GM20000 (cell line): ENCODE measurements at places on chromosomes 2 and 18.
A peak's percentile ranks its signal among the peaks of the same experiment; 100 is the strongest.

DNA sequence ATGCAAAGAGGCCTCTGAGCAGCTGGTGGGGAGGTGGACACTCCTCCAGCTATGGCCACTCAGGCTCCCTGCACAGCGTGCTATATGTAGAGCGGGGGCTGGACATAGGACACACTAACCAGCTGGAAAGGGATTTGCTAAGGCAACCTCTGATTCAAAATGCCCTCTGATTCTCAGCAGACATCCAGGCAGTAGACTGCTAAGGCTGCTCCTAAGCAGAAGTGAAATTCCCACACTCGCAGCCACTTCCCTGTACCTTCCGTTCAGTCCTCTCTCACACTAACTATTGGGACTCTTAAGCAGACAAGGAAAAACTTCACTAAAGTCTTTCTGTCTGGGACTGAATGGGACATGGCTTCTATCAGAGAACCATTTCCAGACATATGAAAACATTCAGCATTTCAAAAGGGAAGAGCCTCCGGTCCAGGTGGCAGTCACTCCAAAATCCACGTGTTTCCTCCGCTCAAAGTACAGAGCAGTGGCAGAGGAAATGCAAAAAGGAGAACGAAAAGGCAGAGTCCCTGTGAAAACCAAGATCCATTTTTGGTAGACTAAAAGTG, 265.8 kb downstream of the TTC32 start:
- no peak for DNase-seq

DNA sequence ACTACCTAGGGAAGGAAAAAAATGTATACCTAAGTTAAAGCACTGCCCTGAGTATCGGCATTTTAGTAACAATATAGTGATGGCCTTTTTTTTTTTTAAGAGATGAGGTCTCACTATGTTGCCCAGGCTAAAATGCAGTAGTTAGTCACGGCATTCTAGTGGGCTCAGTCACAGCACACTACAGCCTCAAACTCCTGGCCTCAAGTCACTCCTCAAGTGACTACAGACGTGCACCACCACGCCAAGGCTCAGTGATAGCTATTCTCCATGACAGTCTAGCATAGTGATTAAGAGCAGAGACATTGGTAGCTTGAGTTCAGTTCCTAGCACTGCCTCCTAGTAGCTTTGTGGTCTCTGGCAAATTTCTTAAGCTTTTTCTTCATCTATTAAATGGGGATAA, 27.6 kb downstream of the UBXN2A start:
- no peak for DNase-seq

GRCh38 chr2:60934165-60934722, 52.9 kb downstream of the REL start:
- DNase-seq: no peak

DNA sequence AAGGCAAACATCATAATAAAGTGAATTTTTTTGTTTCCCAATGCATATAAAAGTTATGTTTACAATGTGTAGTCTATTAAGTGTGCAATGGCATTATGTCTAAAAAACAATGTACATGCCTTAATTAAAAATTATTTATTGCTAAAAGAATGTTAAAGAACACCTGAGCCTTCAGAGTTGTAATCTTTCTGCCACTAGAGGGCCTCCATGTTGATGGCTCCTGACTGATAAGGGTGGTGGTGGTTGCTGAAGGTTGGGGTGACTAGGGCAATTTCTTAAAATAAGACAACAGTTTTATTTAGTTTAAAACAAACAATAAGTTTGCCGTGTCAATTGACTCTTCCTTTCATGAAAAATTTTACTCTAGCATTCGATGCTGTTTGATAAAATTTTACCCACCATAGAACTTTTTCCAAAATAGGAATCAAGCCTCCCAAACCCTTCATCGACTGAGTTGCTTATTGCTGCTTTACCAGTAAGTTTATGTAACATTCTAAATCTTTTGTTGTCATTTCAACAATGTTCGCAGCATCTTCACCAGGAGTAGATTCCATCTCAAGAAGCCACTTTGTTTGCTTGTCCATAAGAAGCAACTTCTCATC, 32.3 kb downstream of the MAP3K2 start:
- DNase-seq: peak; percentile 48

GRCh38 chr18:45109706-45110105, 429.0 kb downstream of the SETBP1 start:
- DNase-seq: no peak

DNA sequence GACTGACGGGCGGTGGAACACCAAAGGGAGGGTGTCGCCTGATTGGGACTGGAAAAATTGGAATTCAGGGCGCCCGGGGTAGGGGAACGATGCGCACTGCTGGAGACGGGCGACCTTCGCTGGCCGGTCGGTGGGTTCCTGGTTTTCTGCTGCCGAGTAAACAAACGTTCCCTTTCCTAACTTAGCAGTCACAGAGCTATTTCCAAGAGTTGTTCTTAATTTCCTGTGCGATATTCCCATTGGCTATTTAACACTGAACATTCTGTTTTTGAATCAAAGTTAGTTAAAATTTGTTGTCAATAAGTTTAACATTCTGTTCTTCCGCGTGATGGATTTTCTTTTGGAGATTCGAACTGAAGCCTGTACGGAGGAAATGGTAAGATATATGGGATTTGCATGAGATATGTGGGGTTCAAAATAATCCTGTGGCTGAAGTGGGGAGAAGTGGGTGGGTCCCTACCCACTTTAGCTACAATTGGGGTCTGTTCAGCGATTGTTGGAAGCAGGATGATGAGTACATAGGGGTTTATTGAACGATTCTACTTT, 862 bp downstream of the C18orf54 start:
- DNase-seq: no peak

- DNase-seq: no peak
Observed at GRCh38 chr2:113225263-113226259, 51.8 kb downstream of the PSD4 start.

DNA sequence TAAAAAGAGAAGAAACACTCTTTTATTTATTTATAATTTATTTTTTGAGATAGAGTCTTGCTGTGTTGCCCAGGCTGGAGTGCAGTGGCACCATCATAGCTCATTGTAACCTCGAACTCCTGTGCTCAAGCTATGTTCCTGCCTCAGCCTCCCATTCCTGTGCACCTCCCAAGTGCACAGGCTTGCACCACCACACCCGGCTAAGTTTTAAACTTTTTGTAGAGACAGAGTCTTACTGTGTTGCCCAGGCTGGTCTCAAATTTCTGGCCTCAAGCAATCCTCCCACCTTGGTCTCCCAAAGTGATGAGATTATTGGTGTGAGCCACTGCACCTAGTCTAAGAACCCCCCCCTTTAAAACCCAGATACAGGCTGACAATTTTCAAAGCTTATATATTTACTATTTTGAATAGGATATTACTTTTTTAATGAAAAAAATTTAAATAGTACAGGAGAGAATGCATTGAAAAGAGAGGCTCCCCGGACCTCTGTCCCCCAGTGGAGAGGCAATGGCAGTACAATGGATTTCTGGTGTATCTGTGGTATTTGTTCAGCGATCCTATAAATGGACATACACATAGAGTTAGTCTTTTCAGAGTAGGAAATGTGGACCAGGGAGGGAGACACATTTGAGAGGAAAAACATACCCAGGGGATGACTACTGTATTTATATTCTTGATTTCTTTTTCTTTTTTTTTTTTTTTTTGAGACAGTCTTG, 48.1 kb upstream of the CNOT11 start:
- DNase-seq: no peak

DNA sequence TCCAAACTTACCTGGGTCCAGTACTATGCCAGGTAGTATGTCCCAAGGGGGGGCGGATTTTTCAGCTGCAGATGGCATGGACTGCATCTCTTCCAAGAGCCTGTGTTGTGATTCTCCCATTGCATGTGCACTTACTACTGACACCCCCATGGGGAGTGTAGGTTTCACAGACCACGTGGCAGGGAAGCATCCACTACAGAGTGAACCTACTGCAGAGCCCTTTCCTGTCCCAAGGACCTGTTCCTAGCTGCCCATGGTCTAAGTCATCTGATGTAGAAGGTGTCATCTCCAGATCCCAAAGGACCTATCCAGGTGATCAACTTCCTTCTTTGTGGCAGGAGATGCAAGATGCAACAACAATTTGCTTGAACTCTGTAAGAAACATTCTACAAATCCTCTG, 9.9 kb upstream of the SULT1C3 start:
- DNase-seq: no peak

DNA sequence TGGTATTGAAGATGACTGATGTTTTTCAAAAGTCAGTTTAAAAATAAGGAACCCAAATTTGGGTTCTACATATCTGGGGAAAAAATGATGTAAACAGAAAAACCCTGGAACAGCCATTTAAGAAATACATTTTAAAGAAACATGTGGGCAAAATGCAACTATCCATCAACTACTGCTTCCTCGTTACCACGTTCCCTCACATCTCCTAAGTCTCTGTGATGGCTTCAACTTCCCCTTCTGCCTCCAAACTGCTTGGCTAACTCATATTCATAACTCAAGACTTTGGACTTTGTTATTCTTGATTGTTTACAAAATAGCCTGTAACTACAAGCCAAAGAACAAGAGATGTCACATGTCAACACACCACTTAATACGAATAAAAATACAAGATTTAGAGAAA, 116.3 kb downstream of the DYM start:
- no peak for DNase-seq

DNA sequence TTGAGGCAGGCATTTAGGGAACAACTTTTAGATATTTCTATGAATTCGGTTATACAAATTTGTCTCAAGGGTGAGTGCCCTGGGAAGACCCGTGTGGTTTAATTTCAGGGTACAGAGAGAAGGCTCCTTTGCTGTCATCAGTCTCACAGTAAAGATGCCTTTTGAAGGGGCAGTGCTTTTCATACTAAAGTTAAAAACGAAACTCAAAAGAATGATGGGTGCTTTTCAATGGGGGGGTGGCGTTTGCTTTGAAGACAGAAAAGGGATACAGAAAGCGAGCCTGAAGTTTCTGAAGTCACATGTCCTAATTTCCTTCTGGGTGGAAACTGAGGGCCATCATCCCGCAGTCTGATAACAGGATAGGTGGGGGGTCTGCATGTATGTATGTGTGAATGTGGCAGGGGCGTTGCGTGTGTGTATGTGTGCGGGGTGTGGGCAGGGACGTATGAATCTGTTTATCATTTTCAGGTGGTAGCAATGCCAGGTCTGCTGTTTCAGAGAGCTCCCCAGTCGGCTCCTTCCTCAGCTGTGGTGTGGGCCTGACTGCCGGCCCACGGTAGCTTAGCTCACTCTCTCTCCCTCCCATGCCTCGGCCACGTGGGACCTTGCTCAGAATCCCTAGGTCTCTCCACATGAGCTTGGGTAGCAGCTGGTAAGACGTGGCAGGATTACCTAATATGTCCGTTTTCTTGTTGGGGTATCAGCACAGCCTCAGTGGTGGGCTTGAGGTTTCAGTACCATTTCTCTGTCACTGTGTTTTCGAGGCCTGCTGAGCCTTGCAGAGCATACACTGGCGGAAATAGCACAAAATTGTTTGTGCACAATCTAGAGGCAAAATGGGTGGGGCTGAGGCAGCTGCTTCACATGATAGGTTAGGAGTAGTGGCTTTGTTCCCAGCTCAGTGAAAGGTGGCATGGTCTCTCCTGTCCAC, 32.7 kb downstream of the ARHGAP25 start:
- no peak for DNase-seq

DNA sequence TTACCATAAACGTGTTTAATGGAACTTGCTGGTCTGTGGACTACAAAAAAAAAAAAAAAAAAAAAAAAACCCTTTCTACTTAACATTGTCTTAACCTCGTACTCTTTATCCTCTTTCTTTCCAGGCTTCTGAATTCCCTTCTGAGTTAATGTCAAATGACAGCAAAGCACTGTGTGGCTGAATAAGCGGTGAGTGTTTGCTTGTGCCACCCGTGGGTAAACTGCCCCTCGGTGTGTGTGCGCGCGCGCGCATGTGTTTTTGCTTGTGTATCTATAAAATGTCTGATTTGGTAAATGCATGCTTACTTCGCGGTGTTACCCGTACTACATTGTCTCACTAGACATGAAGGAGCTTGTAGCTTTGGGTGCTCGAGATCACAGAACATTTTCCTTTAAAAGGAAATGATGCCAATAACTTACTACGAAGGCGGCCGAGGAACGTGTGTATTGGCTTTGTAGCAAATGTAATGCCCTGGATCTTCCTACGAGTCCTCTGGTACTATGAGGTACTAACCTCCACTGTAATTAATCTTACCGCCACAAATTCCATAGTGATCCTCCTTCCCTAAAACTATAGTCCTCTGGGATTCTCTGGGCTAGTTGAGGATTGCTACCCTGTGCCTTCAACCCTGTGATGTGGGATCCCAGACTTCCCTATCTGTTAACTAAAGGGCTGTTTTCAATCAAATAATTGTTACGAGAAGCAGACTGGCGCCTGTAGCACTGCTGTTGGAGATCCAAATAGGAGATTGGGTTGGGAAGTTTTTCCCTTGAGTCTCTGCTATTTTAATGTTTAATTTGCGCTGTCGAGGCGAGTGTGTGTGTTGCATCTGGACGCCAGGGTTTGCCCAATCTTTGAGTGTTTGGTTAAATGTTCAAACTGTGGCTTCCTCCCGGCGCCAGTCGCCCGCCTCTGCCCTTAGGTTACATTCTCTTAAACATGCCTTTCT, 1.1 kb downstream of the ID2 start:
- DNase-seq: no peak

DNA sequence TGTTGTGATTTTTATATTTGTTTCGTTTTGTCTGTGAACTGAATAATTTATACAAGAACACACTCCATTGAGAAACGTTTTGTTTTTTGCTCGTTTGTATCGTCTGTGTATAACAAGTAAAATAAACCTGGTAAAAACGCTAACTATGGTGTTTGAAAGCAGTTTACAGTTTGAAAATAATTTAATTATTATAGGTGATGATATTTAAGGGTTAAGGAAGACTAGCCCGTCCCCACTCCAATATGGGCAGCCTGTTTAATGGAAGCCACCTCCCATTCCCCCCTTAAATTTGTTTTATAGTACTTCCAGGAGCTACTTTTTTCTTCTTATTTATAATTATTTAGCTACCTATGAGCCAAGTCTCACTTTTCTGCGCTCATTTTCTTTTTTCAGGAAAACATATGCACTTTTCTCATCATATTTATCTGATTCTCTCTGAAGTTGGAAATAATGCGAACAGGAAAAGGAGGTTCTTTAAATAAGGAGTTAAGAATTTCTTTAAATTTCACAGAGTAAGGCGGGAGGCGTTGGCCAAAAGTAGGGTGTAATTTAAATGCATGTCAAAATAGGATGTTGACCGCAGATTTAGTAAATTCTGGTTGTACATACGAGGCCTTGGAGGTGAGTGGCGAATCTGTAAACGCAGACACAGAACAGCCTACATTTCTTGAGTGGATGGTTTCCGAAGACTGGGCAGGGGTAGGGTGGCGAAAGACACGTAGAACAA, 9.8 kb downstream of the TBR1 start:
- DNase-seq: no peak

- no peak for DNase-seq
Observed at GRCh38 chr2:10680214-10680613, 9.6 kb downstream of the NOL10 start.

GRCh38 chr2:85743304-85743978, 10.3 kb upstream of the ATOH8 start:
- DNase-seq: no peak

- no peak for DNase-seq
Observed at GRCh38 chr18:39167990-39168389, 1602.4 kb upstream of the CELF4 start.

- no peak for DNase-seq
Observed at GRCh38 chr2:74618410-74619083, 29.6 kb downstream of the M1AP start.

- no peak for DNase-seq
Observed at GRCh38 chr2:9982248-9982647, 30.8 kb downstream of the GRHL1 start.

- no peak for DNase-seq
Observed at GRCh38 chr18:34001376-34001775, 223.3 kb downstream of the NOL4 start.
